NCI-H187 (cell line): ENCODE measurements at places on chromosomes 11 and 22.

DNA sequence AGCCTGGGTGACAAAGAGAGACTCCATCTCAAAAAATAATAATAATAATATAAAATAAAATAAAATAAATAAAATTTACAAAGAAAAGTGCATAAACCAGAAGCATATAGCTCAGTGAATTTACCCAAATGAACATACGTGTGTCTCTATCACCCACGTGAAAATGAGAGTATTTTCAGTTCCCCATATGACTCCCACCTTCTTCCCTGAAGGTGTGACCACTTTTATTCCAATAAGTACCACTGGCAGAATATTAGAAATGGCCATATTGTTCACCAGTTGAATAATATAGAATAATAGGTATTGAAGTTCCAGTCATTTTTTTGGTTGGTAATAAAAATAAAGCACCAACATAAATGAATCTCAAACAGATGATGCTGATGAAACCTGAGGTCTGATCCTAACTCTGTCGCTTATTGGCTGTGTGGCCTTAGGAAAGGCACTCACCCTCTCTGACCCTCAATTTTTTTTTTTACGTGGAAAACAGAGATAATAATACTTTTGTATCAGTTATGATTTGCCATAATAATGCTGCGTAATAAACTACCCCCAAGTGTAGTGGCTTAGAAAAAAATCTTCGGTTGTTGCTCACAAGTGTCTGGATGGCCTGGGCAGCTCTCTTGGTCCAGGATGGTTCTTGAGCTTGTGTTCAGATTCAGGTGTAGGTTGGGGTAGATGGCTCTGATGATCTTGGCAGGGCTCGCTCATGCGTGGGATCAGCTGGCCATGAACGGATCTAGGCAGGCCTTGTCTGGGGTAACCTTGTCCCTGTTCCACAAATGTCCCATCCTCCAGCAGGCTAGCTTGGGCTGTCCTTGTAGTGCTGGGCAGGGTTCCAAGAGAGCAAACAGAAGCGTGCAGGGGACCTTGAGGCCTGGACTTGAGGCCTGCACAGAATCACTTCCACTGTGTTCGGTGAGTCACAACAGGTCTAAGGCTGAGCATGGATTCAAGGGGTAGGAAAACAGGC is 88.1 kb downstream of the MYO18B start:
- DNase-seq: no peak

- no peak for DNase-seq
Measured at GRCh38 chr11:1936781-1937615, 10.1 kb upstream of the MRPL23 start.

GRCh38 chr11:125410091-125410490 is 86.0 kb downstream of the FEZ1 start:
- no peak for DNase-seq

GRCh38 chr11:130066338-130066737 is 3.4 kb upstream of the APLP2 start:
- DNase-seq: no peak

GRCh38 chr22:37352481-37352880 is 70.2 kb downstream of the CYTH4 start:
- no peak for DNase-seq

DNA sequence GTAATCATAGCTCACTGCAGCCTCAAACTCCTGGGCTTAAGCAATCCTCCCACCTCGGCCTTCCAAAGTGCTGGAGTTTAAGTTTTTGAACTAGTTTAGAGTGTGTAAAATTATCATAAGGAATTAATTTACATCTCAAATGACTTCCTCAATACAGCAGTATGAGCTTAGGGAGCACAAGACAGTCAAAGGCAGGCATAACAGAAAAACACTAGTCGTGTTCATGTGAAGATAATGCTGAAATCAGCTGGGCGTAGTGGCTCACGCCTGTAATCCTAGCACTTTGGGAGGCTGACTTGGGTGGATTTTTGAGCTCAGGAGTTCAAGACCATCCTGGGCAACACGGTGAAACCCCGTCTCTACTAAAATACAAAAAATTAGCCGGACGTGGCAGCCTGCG is 25.8 kb downstream of the YDJC start:
- DNase-seq: no peak

DNA sequence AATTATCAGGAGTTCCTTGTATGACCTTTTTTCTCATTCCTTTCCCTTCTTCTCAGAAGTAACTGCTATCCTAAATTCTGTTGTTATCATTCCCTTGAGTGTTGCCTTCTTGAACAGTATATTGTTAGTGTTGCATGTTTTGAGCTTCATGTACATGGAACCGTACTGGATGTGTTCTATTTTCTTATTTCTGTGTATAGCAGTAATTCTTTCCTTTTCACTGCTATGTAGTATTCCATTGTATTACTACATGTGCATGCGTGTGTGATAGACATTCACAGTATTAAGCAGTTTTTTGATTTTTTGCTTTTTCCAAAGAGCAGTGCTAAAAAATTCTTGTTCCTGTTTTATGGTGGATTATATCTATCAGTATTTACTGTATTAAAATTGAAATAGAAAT is 90.3 kb upstream of the RAB1B start:
- DNase-seq: no peak

DNA sequence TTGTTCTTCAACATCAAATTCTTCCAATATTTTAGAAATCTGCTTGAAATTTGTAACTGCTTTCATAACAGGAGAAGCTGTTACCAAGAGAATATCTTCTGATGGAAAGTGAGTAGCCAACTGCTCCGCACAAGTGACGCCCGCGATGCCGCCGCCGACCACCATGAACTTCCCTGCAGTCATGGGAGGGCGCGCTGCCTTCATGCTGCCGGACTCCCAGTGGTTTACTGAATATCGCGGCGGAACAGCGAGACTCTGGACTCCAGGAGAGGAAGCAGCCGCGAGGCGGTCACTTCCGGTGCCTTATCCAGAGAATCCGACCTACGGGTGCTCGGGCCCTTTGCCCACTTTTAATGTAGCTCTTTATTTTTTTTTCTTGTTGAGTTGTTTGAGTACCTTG is 190.6 kb downstream of the GUCY1A2 start:
- DNase-seq: no peak

- no peak for DNase-seq
Measured at GRCh38 chr22:24521791-24522245, 26.7 kb downstream of the UPB1 start.

DNA sequence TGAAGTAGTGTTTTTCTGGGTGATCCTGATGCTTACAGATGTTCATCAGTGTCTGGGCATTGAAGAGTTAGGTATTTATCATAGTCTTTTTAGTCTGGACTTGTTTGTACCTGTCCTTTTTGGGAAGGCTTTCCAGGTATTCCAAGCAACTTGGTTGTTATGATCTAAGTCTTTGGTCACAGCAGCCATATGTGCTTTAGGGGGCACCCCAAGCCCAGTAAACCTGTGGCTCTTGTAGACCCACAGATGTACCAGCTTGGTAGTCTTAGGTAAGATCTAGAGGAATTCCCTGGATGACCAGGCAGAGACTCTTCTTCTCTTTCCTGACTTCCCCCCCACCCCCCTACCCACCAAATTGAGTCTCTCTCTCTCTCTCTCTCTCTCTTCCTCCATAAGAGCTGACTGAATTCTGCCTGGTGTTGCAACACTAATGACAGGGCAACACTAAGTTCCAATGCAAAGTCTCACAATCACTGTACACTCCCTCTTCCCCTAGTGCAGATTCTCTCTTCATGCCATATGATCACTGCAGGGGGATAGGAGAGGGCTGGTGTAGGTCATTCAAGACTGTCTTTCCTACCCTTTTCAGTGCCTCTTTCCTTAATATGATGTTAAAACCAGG is 24.5 kb upstream of the MMP8 start:
- no peak for DNase-seq

DNA sequence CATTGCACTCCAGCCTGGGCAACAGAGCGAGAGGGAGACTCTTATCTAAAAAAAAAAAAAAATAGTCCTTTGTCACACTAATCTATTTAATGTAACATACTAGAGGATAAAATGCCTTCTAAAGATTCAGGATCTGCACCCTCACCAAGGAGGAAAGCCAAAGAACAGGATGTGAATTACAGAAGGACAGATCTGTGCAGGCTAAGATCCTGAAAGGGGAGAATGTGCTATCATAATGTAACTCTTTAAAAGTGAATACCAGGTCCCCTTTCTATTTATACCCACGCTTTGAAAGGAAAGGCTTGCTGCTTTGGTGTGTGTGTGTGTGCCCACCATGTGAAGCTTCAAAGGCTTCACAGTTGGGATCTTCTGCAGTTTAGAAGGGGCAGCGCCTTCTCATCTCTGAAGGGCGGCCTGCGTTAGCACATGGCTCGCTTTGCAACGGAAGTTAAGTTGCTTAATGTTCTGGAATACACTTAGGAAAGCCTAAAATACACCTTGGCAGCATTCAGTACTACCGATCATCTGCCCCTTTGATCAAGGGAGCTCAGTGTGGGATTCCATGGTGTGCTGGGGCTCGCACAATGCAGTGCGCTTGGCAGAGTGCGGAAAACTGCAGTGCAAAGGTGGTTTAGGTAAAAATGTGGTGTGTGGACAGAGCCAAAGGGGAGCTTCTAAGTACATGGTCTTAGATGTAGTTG is 6.8 kb downstream of the CECR2 start:
- DNase-seq: no peak

DNA sequence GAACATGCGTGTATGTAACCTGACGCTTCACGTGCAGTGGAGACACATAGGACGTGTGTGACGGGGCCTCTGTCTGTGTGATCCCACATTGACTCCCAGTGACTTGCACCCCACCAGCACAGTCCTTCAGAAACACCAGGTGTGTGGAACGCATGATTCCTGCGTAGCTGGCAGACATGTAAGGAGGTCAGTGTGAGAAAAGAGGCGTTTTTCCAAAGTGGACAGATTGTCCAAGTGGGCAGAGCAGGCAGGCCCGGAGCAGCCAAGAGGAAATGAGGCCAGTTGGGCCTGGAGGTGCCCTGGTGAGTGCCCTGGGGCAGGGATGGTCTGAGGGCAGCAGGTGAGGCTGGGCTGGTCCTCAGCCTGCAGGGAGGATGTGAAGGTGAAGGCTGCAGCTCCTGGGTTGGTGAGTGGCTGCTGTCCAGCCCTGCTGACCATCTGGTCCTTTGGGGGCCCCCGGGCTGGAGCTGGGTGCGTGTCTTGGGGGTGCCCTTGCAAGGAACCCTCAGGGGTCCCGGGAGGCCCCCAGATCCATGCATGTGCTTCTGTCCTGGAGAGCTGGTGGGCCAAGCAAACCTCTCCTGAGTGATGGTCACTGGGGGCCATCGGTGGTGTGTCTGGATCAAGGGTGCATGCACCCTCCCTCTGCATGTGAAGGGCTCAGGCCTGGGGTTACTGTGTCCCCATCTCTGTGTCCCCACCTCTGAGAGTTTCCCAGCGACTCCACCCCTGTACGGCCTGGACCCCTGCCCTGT is 26.6 kb downstream of the SHANK3 start:
- no peak for DNase-seq

DNA sequence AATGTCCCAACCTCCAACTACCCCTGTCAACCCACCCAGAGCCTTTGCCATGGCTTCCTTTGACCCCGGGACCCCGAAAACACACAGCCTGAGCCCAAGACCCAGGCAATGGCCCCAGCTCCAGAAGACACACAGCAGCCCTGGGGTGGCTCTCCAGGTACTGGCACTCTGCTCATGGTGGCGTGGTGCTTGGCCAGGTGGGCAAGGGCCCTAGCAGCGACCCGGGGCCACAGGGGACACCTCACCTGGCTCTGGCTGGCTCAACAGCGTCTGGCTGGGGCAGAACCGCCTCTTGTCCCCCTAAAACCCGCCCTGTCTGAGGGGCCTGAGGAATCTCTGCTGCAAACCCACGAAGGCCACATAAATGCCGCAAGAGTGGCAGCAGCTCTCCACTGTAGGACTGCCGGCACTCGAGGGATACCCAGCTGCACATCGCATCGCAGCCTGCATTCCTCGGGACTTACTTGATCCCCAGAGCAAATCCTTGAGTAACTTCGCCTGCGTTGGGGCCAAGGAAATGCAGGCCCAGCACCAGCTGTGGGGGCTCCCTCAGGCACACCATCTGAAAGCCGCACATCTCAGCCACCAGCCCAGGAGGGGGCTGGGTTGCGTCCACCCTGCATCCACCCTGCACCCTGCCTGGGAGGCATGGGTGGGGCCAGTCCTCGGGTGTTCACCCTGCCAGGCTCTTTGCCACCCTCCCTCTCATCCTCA is 23.1 kb upstream of the GNB1L start:
- no peak for DNase-seq

DNA sequence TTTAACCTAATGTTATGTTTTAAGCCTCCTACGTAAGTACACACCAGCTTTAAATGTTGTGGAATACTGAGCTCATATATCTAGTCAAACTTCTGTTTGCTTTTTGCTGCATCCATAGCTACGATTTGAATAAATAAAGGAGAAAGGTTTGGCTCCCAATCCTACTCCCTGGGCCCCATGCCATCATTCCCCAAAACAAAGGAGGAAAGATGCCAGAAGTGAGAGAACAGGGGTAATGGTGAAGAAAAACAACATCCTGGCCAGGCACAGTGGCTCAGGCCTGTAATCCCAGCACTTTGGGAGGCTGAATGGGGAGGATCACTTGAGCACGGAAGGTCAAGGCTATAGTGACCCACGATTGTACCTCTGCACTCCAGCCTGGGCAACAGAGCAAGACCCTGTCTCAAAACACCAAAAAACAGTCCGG is 26.5 kb downstream of the SCGB1A1 start:
- DNase-seq: no peak

DNA sequence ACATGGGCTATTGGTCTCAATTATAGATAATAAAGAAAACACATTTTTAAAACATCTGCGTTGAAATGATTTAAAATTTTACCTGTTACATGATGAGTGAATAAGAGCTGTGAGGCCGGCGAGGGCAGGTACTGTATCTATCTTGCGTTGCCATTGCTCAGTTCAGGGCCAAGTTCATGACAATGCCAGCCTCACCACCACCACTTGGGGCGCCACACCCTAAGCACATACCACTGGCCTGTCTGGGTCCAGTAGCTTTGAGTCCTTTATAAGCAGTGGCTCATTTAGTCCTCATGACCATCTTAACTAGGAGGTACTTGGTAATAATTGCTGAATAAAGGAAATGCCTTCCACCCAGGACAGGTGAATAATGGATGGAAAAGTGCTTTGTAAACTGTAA is 14.5 kb upstream of the MB start:
- no peak for DNase-seq

DNA sequence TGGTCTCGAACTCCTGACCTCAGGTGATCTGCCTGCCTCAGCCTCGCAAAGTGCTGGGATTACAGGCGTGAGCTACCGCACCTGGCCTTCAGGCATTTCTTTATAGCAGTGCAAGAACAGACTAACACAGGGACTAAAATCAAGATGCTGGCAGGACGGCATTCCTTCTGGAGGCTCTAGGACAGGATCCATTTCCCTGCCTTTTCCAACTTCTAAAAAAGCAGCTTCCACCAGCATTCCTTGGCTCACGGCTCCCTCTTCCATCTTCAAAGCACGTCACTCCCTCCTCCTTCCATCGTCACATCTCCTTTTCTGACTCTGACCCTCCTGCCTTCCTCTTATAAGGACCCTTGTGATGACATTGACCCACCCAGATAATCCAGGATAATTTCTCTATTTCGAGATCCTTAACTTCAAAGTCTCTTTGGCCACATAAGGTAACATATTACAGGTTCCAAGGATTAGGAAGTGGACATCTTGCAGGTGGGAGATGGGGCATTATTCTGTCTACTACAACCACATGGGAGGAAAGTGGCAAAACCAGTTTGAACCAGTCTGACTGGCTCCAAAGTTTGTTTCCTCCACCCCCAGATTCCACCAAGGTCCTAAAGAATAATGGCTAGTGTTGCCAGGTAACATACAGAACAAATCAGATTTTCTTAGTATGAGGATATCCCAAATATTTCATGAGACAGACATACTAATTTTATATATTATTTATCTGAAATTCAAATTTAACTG is 172.5 kb downstream of the MN1 start:
- no peak for DNase-seq

- DNase-seq: peak; percentile 33
Measured at GRCh38 chr11:36540998-36541397, 26.8 kb upstream of the RAG1 start.
